Astrocyte (in vitro differentiated cells and primary cell): ENCODE measurements at places on chromosomes 16 and 17.

DNA sequence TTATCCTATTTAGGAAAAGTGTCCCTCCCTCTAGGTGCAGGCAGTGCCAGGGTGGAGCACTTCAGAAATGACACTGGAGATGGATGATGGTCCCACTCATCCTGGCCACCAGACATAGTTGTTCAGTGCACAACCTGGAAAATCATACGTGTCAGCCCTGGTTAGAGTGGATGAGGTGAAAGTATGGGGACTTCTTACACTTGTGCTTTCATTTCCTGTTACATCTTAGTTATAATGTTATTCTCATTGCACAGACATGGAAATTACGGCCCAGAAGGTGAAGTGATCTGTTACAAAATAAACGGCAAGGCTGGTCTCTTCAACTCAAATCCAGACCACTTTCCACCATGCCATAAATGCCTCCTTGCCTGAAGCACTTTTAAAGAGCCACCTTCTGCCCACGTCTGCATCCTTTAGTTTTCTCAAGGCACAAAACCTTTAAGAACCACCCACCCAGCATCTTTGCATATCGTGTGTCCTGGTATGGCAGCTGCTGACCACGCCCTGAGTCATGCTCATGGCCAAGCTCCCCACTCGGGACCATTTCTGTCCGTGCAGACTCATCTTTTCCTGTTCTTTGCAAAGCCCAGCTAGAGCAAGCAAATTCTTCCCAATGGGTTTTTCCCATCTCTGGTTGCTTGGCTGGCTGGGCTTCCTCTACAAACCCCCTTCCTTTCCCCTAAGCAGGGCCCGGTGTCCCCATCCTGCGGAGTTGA, 22.4 kb downstream of the TBC1D3B start:
- no peak for DNase-seq

GRCh38 chr17:49521088-49521450, 26.0 kb downstream of the NGFR start:
- no peak for DNase-seq

DNA sequence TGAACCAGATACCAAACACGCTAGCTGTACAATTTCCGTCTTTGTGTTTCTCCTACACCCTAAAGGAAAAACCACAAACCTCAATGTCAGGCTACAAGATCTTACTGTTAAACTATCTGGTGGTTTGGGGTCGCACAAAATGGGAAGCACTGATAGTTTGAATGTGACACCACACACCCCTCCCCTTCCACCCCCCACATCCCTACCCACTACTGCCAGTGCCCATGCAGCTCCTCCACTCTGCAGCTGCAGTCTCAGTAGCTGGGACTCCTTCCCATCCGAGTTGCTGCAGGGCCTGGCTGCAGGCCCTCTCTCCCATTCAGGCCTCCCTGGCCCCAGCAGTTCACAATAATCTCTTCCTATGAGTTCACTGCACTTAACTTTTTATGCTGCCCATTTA, 18.4 kb downstream of the TRAP1 start:
- peak; percentile 22 for DNase-seq

- DNase-seq: no peak
Observed at GRCh38 chr16:67230809-67231660, 4.1 kb downstream of the TMEM208 start.

DNA sequence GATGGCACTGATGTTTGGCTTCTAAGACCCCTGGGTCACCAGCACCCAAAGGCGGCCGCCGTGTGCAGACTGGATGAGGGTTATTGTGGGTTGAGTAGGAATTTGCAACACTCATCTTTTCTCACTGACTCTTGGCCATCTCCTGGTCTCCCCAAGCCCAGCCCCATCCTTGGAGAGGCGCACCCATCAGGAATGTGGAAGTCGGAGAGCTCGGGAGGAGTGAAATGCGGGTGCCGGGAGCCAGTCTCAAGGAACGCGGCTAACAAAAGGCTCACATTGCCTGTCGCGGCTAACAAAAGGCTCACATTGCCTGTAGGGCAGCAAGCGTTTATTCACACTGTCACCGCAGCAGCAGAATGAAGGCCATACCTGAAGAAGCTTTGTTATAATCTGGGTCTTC, 248.6 kb downstream of the FOXL1 start:
- DNase-seq: peak; percentile 78

DNA sequence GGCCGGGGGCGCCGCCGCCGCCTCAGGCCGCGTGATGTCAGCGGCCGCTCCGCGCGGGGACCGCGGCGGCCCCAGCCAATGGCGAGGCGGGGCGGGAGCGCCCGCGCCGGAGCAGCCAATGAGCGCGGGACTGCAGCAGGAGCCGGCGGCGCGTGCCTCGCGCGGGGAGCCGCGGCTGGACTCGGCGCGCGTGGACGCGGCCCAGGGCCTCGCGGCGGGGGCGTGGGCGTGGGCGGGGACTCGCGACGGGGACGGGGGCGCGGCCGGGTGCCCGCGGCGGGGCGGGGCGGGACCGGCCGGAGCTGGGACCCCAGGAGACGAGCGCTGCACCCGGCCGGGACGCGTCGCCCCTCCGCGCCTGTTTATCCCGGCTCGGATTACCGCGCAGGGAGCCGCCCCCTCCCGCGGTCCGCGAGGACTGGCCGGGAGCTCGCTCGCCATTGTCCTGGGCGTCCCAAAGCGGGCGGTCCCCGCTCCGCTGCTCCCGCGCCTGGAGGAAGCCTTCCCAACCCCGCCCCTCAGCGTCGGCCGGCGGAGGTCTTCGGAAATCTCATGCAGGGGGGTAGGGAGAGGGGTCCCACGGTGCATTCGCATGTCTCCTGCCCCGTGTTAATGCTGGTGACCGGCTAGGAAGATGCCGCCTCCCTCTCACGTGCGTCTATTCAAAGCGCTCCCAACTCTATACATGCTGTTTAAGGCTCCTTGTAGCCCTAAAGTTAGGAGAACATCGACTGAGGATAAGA, at the start of gene RNF157:
Gene RNF157, minus strand, starts transcription at position 33 of the 743 bp plus-strand sequence. CDS start 253 bp downstream, outside the sequence.
- peak; percentile 27 for DNase-seq

DNA sequence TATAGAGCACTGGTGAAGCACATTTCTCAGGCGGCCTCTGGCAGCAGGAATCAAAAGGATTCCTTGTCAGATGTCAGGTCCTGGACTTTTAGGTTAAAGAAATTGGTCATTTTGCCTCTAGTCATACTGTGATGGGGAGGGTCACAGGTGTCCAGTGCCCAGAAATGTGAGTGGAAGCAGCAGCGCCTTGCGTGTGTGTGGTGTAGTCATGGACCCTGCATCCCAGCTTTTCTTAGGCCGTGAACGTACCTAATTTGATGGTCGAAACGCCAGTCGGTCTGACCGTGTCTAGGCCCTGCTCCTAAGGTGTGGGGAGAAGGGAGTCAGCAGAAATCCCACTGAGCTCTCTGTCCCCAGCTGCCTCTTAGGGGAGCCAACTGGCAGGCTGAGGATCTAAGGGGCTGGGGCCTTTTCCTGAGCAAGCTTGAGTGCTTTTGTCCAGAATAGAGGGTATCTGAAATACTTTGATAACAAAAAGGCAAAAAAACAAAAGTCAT, 32.0 kb downstream of the POLR3E start:
- DNase-seq: no peak

DNA sequence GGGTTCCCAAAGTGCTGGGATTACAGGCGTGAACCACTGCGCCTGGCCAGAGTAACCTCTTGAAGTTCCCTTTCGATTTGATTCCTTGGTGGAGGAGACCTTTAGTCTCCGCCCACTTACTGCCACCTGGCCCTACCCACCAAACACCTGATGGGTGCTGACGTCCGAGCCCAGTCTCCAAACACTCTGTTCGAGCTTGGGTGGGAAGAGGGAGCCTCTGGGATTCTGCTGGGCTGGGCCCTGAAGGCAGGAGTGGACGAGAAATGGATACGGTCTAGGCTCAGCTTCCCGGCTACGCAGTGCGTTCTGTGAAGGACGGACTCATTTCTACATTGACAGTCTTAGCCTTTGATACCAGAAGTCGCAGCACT, 870 bp upstream of the ITGA3 start:
- DNase-seq: peak; percentile 21

- no peak for DNase-seq
Observed at GRCh38 chr17:21530311-21530710, 154.2 kb downstream of the KCNJ12 start.

GRCh38 chr16:48106446-48106845, 49.3 kb downstream of the ABCC12 start:
- no peak for DNase-seq
